ENCODE measurements at places on chromosomes 4 and X.

DNA sequence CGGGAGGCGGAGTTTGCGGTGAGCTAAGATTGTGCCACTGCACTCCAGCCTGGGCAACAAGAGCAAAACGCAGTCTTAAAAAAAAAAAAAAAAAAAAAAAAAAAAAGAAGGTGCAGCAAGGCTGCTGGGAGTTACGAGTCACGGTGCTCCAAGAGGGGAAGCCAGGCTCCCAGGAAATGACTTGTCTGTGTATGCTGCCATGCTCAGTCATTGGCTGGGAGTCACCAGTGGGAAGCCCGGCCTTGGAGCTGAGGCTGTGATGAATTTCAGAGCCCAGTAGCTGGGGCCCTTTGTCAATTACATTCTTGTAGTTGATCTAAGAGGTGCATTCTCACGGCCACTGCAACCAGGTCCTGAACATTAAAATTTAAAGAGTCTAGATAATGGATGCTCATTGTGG lies 1105.1 kb upstream of the TENM3 start:
- DNase-seq = no peak

DNA sequence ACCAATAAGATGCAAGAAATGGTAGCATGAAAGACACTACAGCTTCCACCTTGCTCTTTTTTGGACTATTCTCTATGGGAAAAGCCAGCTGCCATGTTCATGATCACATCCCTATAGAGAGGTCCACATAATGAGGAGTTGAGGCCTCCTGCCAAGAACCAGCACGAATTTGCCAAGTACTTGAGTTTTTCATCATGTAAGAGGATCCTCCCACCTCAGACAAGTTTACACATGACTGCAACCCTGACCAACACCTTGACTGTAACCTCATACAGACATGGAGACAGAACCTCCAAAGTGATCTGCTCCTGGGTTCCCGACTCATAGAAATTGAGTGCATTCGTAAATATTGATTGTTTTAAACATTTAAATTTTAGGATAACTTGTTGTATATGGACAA lies 135.2 kb upstream of the TSPAN5 start:
- DNase-seq = no peak

GRCh38 chr4:82495666-82496065 lies 65.3 kb downstream of the ENOPH1 start:
- no peak for DNase-seq

GRCh38 chr4:23770011-23770410 lies 119.8 kb downstream of the PPARGC1A start:
- no peak for DNase-seq

- DNase-seq = no peak
Measured at GRCh38 chrX:36909676-36910030, 98.5 kb upstream of the FAM47C start.

- DNase-seq = no peak
Measured at GRCh38 chr4:73725985-73726384, 14.4 kb upstream of the CXCL8 start.

GRCh38 chr4:54852054-54852453 lies 194.3 kb downstream of the KIT start:
- no peak for DNase-seq

- DNase-seq = no peak
Measured at GRCh38 chr4:155681886-155682285, 15.2 kb downstream of the GUCY1A1 start.

GRCh38 chr4:101885574-101885973 lies 95.0 kb downstream of the BANK1 start:
- DNase-seq = no peak

GRCh38 chrX:148610328-148610698 lies 109.9 kb downstream of the AFF2 start:
- peak; percentile 28 for DNase-seq

DNA sequence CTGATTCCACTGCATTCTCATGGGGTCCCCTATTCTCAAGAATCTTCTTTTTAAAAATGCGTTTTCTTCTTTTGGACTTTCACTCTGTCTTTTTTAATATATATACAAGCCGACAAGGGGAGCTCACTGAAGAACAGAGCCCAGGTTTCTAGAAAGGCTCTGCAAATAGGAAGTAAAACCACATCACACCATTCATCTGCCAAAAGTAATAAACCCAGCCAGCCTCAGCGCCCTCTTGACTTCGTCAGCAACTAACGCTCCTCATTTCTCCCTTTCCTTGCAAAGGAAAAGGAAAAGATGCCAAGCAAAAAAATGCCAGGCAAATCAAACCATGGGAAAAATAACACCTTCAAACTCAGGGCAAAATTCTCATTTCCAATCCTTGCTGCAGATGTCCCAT lies 136.4 kb downstream of the HHIP start:
- no peak for DNase-seq

DNA sequence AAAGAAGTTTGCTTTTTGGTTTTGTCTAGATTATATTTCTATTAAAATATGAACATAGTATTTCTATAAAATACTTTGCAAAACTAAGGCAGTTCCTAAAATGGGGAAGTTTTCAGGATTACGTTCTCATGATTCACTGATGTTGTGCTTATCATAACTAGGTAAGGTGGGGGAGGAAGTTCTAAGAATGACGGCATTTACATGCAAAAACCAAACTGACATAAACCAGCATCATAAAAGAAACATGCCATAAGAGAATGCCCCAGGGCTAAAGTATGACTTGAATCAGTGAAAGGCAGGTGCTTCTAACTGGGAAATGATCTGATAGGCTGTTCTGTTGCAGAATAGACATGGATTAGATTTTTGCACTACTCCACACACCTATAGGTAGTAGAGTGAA lies 204.7 kb upstream of the JADE1 start:
- DNase-seq = no peak

DNA sequence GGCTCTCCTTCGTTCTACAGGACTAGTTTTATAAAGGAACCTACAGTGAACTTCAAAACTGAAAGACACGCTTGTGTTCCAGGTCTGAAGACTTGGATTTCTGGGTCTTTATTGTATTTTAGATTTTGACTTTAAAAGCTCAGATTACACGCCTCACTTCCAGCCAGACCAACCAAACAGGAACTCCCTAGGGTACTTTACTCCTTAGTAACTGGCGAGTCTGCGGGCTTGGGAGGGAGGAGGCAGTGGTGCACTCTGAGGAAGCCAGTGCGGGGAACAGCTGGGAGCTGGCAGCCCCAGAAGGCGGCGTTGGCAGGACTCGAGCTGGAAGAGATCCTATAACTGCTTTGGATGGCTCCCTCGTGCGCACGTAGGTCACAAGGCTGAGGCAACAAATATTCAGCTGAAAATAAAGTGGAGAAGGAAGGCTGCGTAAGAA lies 391 bp upstream of the PHKA1 start:
- DNase-seq = no peak

DNA sequence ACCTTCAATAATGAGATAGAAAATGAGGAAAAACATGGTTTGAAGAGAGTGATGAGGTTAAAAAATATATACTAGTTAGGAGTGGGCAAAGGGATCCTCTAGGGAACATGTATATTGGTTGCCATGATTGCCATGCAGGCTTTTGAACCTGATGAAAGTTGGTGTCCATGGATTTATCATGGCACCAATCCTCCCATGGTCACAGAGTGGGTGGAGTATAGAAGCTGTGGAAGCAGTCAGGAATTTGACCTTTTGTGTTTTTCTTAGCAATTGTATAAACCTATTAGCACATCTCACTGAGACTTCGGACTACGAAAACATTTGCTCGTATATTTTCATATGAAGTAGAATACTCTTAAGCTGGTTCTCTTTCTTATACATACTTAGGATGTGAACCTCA lies 30.9 kb upstream of the SYTL5 start:
- no peak for DNase-seq

DNA sequence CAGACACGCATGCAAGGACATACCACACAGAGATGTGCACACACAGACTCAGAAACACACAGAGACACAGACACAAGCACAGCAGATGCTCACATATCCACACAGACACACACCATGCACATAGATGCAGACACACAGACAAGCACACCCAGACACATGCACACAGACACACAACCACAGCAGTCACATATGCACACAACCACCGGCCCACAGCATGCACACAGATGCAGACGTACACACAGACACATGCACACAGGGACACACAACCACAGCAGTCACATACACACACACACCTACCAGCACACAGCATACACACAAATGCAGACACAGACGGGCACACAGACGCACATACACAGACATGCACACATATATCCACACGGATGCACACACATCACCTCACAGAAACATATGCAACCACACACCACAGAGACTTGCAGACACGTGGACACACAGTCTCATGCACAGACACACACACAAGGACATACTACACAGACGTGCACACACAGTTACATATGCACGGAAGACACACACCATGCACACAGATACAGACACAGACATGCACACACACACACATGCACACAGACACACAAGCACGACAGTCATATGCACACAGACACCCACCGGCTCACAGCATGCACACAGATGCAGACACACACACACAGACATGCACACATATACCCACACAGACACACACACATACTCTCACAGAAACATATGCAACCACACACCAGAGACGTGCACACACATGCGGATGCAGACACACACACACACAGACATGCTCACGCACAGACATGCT lies 25.2 kb upstream of the SLC25A6 start:
- DNase-seq = no peak

DNA sequence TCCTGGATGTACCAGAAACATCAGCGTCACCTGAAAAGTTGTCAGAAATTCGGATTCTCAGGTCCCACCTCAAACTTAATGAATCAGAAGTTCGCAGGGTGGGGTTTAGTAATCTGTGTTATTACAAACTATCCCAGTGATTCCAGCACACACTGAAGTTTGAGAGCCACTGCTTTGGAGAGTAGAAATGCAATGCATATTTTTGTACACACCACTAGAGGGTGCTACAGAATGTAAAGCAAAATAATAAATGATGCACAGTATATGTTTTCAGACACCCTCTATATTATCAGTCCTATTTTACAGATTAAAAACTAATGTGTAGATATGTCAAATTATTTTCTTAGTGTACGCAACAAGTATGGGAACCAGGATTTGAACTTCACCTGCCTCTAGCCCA lies 2.4 kb upstream of the MORF4L2 start:
- DNase-seq = peak; percentile 15

DNA sequence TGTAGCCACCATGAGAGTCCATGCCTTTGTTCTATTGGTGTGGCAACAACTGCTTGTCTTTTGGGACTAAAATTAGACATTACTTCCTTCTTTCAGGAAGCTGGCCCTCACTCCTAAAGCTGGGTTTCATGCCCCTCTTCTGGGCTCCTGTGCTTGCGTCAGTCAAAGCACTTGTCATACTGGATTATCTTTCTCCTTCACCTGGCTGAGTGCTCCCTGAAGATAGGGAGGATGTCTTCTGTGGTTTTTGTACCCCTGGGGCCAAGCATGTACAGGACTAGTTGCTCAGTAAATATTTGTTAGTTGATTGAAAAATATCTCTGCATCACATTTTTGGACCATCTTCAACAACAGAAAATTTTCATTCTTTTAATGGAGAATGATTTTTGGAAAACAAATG lies 26.1 kb upstream of the LONRF3 start:
- DNase-seq = no peak

DNA sequence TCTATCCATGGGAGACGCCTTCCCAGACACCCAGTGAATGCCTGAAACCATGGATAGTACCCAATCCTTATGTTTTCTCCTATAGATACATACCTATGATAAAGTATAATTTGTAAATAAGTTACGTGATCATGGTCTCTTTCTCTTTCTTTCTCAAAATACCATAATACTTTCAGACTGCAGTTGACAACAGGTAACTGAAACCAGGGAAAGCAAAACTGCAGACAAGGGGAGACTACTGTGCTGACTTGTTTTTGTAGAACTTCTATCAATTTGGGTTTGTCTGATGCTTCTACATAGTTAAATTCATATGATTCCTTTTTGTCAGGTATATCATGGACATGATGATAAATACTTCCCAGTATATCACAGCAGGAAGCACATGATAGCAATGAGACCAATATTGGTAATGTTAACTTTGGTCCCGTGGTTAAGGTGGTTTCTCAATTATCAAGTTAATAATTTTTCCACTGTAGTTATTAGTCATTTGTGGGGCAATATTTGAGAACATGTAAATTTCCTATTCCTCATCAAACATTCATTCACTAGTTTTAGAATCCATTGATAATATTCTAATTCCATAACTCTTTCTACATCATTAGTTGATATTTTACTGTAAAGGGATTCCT lies 298.0 kb upstream of the TET2 start:
- no peak for DNase-seq
